ENCODE measurements at places on chromosomes 5 and 9. TPM values are rescaled to one million over a fixed set of nuclear protein-coding genes. Genes with fewer than 3 reads are reported as not detected.

- H3K36me3 ChIP-seq: no peaks in the 10 kb centered on the region
- no peak overlapping the region for H3K27ac ChIP-seq
- H3K4me1 ChIP-seq: peaks cover 8% of the 10 kb centered on the region
- DNase-seq: no peak
- no peak overlapping the region for H3K4me3 ChIP-seq
- no peaks in the 10 kb centered on the region for H3K27me3 ChIP-seq
These were observed 16.6 kb downstream of the KCNIP1 start for GRCh38 chr5:170520372-170520771.

The PDE8B gene
- 0.53 TPM for total RNA-seq

The CCDC183 gene
- 2.0 TPM for total RNA-seq

The ROPN1L gene
- not detected for total RNA-seq

- no peak overlapping the region for H3K27ac ChIP-seq
- peaks cover 14% of the 10 kb centered on the region for H3K4me1 ChIP-seq
- no peaks in the 10 kb centered on the region for H3K27me3 ChIP-seq
- H3K4me3 ChIP-seq: no peak overlapping the region
These were observed 8.9 kb upstream of the ACTBL2 start for GRCh38 chr5:57491369-57491965.

The APBA1 gene
- total RNA-seq: 0.94 TPM

DNA sequence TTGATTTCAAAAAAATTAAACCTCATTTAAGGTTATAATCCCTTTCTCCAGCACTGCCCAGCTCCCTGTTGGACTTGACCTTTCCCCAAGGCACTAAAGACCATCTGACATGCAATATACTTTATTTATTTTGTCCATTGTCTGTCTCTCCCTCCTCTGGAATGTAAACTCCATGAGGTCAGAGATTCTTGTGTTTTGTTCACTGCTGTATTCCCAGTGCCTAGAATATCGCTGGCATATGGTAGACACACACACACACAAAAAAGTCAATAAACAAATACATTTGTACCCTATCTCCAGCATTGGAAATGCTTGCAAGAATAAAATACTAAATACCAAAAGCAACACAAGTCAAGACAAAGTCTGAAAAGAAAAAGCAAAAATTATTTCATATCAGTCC, 17.3 kb upstream of the ARSB start:
- H3K27ac ChIP-seq: no peak overlapping the region
- DNase-seq: no peak
- no peak overlapping the region for H3K4me3 ChIP-seq
- H3K36me3 ChIP-seq: no peaks in the 10 kb centered on the region
- no peaks in the 10 kb centered on the region for H3K27me3 ChIP-seq

The LCN2 gene
- 3.0 TPM for total RNA-seq

- no peaks in the 10 kb centered on the region for H3K27me3 ChIP-seq
- peaks cover 79% of the 10 kb centered on the region for H3K4me1 ChIP-seq
- DNase-seq: no peak
- H3K36me3 ChIP-seq: no peaks in the 10 kb centered on the region
- no peak overlapping the region for H3K4me3 ChIP-seq
- peak overlapping the region; percentile 92 for H3K27ac ChIP-seq
These were observed 14.8 kb downstream of the EEIG1 start for GRCh38 chr9:127965953-127966352.

The MSMP gene
- 1.2 TPM for total RNA-seq

The ADGRD2 gene
- total RNA-seq: 1.6 TPM

The GABRB2 gene
- total RNA-seq: 0.79 TPM

The AFAP1L1 gene
- total RNA-seq: 6.9 TPM

All from WTC11 (cell line).